Right hindlimb (tissue), 1 donor: ENCODE measurements at places on chromosomes 7 and 10.

- DNase-seq = peak; percentile 78
These were observed 5.3 kb downstream of the NEUROG3 start for GRCh38 chr10:69567920-69568319.

GRCh38 chr10:123790132-123790885 lies 101.3 kb downstream of the CPXM2 start:
- no peak for DNase-seq

- DNase-seq = peak; percentile 11
These were observed 173.9 kb downstream of the GRID1 start for GRCh38 chr10:86192691-86193090.

DNA sequence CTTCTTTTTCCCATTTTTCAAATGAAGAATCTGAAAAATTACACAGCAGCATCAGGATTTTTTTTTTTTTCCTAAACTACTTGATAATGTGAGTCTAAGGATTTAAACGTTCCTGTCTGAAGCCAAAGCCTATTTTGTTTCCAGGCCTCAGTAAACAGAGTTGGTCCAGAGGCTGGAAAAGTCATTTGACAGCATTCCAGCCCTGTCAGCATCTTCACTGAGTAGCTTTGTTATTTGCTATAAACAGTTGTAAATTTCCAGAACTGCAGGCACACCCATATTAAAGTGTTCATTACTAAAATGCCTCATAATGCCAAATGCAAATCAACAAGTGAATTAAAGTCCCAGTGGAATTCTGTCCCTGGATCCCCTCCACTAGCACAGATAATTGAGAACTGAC lies 35.5 kb upstream of the KMT2E start:
- DNase-seq = peak; percentile 64

GRCh38 chr10:78435484-78436221 lies 402.0 kb downstream of the RPS24 start:
- DNase-seq = no peak

GRCh38 chr7:74454925-74455288 lies 1.2 kb downstream of the GTF2IRD1 start:
- DNase-seq = peak; percentile 41

- no peak for DNase-seq
These were observed 75.5 kb downstream of the CARD11 start for GRCh38 chr7:2968176-2968575.

DNA sequence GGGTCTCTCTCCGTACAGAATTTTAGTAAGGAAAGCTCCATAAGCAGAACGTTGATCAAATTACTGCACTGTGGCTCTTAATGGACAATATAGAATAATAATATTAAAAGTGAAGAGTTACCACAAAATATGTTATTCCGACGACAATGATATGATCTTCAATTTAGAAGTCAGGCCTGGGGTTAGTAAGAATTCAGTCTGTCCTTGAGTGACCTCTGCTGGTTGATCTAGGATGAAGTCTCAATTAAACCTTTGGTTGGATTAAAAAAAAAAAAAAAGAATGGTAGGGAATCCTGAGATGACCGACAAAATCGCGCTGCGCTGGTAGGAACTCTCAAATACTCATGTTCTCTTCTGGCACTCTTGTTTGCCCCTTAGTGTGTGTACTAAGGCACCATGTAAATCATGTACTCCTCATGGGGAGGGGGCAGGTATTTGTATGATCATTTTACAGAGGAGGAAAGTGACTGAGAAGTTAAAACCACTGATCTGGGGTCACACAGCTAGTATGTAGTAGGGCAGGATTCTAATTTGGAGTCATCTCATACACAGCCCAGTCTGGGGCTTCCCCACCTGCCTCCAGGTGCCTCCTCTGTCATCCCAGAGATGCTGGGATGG lies 161.3 kb upstream of the NPVF start:
- DNase-seq = peak; percentile 30

GRCh38 chr10:17175551-17175950 lies 25.9 kb downstream of the TRDMT1 start:
- no peak for DNase-seq

DNA sequence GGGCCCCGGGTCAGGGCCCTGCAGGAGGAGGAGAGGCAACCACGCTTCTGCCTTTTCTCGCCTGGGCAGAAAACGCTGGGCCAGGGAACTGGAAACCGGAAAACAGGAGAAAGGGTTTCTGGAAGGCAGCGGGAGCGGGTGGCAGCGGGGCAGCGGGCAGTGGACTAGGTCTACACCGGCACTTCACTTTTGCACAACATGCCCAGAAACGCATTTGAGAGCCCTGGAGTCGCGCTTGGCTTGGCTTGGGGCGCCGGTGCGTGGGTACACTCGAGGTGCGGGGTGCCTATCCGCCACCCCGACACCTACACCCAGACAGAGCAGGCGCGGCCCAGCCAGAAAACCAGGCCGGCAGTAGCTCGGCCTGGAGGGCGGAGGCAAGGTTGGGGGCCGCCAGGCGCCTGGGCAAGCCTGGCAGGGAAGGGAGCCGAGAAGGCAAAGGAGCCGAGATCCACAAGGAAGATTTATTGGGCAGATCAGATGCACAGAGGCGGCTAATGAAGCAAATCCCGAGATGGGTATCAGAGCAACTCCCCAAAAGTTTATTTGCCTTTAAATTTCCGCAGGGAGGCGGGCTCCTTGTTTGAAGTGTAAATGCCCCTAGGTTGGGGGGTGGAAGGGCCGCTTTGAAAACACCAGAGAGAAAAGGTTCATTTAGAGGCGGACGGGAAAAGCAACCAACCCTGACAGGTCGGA lies 3.2 kb upstream of the PAX2 start:
- DNase-seq = no peak

DNA sequence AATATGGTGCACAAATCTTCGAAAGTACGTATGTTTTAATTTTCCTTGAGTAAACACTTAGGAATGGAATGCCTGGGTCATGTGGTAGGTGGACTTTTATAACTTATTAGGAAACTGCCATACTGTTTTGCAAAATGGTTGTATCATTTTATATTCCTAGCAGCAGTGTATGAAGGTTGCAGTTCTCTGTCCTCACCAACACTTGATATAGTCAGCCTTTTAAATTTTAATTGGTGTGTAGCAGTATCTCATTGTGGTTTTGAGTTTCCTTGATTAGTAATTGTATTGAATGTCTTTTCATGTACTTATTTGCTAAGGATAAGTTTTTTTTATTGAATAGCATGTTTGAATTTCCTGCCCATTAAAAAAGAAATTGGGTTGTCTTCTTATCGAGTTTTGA lies 926 bp upstream of the PCBD1 start:
- DNase-seq = no peak

DNA sequence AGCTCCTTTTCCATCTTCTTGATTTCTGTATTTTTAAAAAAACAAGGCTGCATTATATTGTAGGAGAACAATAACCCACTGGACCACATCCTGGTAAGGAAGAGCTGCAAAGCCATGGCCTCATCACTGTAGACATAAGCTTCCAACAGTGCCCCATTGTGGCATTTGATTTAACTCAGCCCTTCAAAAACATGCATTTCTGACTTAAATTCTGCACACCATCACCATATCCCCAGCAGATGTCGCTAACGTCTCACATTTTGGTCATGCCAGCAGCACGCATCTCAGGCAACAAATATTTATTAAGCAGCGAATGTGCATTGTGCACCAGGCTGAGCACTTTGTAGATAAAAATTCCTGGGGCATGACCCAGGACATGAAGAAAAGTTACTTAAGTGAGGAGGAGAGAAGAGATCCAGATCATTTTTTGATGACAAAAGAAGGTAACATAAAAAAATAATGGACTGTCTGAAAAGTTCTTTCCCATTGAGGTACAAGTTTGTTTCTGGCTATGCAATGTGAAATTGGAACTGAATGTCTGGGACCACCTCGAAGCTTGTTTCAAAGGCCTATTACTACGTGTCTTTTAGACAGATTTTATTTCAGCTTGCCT lies 164.6 kb upstream of the CDCA7L start:
- DNase-seq = peak; percentile 83

DNA sequence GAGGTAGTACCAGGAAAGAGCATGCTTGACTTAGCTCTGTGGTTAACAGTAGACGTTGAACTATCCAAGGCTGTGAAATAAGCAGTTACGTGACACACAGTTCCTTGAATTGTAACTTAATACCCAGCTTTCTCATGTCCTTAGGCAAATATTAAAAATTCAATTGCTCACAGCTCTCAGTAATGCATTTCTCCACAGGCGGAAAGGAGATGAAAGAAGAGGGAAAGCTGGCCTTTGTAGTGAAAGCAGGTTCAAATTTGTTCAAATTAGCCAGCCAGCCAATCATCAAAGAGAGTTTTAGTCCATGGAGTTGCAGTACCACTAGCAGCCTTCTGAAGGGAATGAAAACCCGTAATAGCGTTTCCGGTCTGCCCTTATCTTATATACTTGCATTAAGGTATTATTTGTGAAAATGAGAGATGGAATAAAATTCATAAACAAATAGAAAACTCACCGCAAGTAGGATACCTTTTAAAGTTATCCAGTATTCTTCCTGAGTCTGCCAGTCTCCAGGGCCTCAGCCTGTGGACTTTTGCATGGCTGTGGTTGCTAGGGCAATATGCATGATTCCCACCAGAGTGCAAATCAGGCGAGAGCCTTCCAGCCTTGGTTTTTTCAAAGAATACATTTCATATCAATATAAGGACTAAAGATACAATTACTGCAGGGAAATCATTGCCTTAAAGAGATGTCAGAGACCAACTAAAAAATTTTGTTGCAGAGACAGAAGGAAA lies 795.5 kb downstream of the TNS3 start:
- no peak for DNase-seq

DNA sequence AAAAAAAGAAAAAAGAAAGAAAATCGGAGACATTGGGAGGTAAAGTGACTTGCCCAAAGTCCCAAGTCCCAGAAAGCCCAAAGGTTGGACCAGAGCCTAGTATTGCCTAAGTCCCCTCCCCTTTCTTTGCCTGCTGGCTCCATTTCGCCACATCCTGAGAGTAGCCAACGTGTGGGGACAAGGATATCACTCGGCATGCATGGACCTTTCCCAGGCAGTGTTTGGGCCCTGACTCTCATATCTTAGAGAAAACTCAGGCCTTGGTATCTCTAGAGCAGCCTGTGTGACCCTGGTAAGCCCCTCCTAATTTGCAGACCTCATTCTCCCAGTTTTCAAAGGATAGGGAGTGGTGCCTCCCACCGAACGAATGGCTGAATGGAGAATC lies 294.2 kb upstream of the ZMIZ1 start:
- DNase-seq = no peak

DNA sequence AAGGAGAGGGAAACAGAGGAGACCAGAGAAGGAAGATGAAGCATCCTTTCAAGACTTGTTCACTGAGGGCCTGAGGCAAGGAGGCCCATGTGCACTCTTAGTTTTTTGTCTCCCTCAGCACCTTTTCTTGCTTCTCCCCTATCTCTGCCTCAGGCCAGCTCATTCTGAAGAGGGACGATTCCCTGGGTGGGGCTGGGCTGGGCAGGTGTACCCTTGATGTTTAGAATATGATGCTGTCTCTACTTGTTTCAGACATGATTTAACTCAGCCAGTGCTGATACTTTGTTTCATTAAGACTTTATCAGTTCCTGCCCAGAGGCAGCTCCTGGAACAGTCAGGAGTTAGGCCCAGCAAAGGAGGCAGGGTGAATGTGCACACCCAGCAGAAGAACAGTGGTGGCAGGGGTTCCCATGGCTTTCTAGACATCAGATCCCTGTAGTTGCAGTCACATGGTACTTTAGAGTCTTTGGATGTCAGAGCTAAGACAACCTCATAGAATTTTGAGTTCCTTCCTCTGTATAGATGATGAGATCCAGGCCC lies 3.4 kb downstream of the PRXL2A start:
- no peak for DNase-seq

- no peak for DNase-seq
These were observed 54.0 kb downstream of the ALOX5 start for GRCh38 chr10:45427970-45428366.

- DNase-seq = no peak
These were observed 19.7 kb upstream of the MSRB2 start for GRCh38 chr10:23075672-23076071.

- DNase-seq = no peak
These were observed 254.1 kb downstream of the KIAA1217 start for GRCh38 chr10:24462889-24463552.

GRCh38 chr7:92833024-92833765 lies 3.2 kb downstream of the CDK6 start:
- peak; percentile 88 for DNase-seq

DNA sequence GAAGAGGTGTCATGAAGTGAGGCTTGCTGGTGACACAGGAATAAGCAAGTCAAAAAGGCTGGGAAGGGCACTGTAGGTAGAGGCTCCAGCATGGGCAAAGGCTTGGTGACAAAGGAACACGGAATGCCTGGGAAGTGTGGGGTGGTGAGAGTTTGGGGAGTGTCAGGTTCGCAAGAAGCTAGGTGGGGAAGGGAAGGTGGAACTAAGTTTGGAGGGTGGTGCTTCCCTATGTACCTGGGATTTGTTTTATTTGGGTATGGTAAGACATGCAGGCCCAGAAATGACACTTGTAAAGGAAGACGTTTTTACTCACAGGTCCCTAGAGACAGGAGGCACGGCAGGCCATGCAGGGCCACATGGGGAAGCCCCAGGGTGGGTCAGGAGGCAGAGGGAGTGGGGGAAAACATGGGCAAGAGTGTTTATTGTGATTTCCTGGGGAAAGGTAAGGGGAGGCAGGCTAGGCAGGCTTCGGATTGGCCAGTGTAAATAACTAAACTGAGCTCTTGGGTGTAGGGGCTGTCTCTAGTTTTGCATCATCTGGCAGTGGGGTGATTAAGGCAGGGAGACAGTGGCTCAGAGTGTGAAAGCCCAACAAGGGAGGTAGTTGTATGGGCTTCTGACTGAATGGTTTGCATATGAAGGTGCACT lies 52.1 kb downstream of the SH2D4B start:
- no peak for DNase-seq

DNA sequence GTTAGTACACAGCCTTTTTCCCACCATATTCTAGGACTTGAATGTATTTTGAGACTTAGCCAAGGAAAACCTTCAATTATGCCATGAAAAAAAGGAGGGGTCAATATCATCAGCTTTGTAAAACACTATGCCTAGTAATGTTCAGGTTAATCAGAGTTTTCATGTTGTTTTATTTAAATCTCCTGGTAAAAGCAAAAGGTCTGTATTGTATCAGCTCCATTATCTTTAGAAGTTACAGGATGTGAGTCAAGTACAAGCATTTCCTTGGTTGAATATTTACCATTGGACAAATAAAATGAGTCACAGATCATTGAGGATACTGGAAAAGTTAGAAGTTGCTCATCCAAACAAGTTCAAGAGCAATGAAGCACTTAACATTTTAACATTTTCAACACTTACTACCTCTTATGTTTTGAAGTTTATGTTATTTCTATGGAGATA lies 89.9 kb upstream of the CAPZA2 start:
- no peak for DNase-seq
